Tibial nerve (tissue), 4 donors: ENCODE measurements at places on chromosomes 1 and 21. TPM values are rescaled to one million over a fixed set of nuclear protein-coding genes. Genes with fewer than 3 reads are reported as not detected.
A peak's percentile ranks its signal among the peaks of the same experiment; 100 is the strongest.

The SETD4 gene
- 41.1 TPM for total RNA-seq

DNA sequence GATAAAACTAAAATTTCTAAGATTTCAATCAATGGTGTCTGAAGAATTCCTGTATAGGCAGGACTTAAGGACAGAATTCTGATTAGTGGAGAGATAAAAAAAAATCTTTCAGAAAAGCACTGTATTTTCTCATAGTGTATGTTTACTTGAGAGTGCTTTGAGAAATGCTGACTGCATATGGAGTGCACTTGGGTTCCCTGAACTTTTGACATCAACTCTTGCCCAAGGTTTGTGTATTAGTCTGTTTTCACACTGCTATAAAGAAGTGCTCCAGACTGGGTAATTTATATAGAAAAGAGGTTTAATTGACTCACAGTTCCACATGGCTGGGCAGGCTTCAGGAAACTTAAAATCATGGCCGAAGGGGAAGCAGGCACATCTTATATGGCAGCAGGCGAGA, 275.0 kb downstream of the LRRC40 start:
- DNase-seq: no peak
- no peak overlapping the region for H3K4me3 ChIP-seq

DNA sequence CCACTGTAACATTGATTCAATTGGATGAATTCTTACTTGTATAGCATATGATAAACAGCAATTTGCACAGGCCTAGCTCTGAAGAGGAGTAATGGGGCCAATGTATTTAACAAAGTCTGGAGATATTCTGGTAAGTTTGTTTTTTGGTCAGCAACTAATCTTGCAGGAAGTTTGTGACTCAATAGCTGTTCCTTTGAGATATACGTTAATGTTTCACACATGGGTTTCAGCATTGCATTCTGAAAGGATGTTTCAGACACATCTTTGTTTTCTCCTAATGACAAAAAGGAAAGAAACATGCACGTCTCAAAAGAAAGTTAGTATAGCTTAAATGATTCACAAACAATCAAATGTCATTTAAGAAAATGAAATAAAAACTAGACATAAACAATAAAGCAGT, 49.0 kb downstream of the LTN1 start:
- no peak overlapping the region for H3K27ac ChIP-seq
- H3K36me3 ChIP-seq: no peaks in the 10 kb centered on the region
- DNase-seq: no peak
- no peak overlapping the region for H3K4me3 ChIP-seq

DNA sequence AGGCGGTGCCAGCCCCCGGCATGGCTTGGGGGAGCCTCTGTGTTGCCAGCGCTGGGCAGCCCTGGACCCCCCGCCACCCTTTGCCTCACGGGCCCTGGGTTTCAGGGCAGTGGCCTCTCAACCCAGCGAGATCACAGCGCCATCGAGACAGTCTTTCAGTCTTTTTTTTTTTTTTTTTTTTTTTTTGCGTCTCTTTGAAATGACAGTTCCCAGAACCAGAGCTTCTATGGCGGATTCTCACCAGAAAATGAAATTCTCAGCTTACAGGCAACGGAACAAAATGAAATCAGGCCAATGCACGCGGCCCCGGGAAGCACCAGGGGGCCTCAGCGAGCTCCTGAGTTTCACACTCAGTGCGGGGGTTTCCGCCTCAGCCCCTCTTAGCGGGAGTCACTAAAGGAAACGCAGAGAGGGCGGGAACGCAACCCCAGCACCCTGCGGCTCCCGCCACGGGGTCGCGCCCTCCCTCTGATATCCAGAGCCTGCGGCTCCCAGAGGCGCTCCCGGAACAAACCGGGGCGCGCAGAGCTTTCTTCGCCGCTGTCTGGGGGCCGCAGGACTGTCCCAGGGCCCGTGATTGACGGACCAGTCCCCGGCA, 8.0 kb upstream of the COL6A1 start:
- H3K27ac ChIP-seq: peak overlapping the region; percentile 90
- peaks cover 49% of the 10 kb centered on the region for H3K4me1 ChIP-seq
- peak overlapping the region; percentile 53 for H3K4me3 ChIP-seq
- DNase-seq: peak; percentile 80
- H3K36me3 ChIP-seq: no peaks in the 10 kb centered on the region

The KTI12 gene
- 21.4 TPM for total RNA-seq

- H3K36me3 ChIP-seq: no peaks in the 10 kb centered on the region
- peak; percentile 40 for DNase-seq
- H3K4me3 ChIP-seq: no peak overlapping the region
- H3K27me3 ChIP-seq: no peaks in the 10 kb centered on the region
- peaks cover 7% of the 10 kb centered on the region for H3K4me1 ChIP-seq
Observed at GRCh38 chr1:212457740-212458338, 25.1 kb downstream of the NENF start.

- H3K27me3 ChIP-seq: no peaks in the 10 kb centered on the region
- DNase-seq: no peak
- H3K27ac ChIP-seq: no peak overlapping the region
- no peaks in the 10 kb centered on the region for H3K4me1 ChIP-seq
- no peak overlapping the region for H3K4me3 ChIP-seq
Observed at GRCh38 chr1:44688760-44689446, 14.4 kb downstream of the ARMH1 start.

DNA sequence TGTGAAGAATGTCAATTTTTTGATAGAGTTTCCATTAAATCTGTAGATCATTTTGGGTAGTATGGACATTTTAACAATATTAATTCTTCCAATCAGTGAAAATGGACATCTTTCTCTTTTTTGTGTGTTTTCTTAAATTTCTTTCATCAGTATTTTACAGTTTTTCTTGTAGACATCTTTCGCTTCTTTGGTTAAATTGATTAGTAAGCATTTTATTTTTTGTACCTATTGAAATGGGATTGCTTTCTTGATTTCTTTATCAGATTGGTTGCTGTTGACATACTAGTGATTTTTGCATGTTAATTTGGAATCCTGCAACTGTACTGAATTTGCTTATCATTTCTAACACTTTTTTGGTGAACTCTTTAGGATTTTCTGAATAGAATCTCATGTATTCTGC, 683.2 kb upstream of the NCAM2 start:
- no peaks in the 10 kb centered on the region for H3K27me3 ChIP-seq
- H3K4me3 ChIP-seq: no peak overlapping the region
- no peaks in the 10 kb centered on the region for H3K4me1 ChIP-seq
- H3K36me3 ChIP-seq: no peaks in the 10 kb centered on the region
- H3K27ac ChIP-seq: no peak overlapping the region

- H3K27ac ChIP-seq: no peak overlapping the region
- no peaks in the 10 kb centered on the region for H3K27me3 ChIP-seq
- peak overlapping the region; percentile 30 for H3K4me3 ChIP-seq
- H3K36me3 ChIP-seq: no peaks in the 10 kb centered on the region
- no peaks in the 10 kb centered on the region for H3K4me1 ChIP-seq
Observed at GRCh38 chr1:143497374-143497747, 474.4 kb downstream of the FAM72C start.

GRCh38 chr1:11059155-11059967, 457 bp downstream of the SRM start:
- no peaks in the 10 kb centered on the region for H3K4me1 ChIP-seq
- no peak for DNase-seq
- peaks cover 49% of the 10 kb centered on the region for H3K36me3 ChIP-seq
- H3K27me3 ChIP-seq: no peaks in the 10 kb centered on the region

DNA sequence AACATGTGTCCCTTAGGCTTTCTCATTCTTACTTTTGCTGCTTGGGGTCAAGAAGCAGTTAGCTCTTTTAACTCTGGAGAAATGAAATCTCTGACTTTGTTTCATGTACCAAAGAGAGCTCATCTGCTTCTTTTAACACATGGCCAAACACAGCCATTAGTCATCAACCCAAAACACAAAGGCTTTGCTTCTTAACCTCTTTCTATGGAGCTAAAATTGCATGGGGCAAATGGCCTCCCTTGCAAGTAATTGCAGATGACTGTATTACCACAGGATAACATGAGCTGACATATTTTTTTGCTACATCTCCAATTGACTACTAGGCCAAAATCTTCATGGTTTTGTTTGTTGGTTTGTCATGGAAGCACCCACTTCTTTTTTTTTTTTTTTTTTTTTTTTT, 300.9 kb downstream of the BRINP3 start:
- no peaks in the 10 kb centered on the region for H3K27me3 ChIP-seq
- DNase-seq: no peak
- H3K27ac ChIP-seq: no peak overlapping the region
- H3K4me3 ChIP-seq: no peak overlapping the region
- no peaks in the 10 kb centered on the region for H3K4me1 ChIP-seq

DNA sequence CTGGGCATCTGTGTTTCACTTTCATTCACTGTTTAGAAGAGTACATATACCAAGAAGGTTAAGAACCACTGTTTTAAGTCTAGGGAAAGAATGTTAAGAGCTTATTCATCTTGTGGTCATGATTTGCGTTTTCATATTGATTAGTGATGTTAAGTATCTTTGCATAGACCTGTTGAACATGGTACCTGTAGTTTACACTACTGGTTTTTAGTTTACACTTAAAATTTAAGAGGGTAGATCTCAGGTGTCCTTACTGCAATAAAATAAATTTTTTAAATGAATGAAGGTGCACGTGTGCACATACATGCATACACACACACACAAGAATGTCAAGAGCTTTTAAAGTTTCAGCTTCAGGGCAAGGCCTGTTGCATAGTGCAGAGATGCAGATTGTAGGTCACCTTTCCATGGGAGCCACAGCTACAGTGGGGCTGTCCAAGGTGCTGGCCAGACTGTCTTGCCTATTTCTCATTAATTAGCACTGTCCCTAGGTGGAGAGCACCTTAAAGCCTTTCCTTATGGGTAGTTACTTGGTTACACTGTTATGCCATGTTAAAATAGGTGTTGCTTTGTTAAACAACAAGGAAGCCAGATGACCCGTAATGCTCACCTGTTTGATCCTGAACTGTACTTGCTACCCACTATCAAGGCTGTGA, 543.0 kb upstream of the DAB1 start:
- H3K27me3 ChIP-seq: no peaks in the 10 kb centered on the region
- no peaks in the 10 kb centered on the region for H3K36me3 ChIP-seq
- H3K4me3 ChIP-seq: no peak overlapping the region
- no peak overlapping the region for H3K27ac ChIP-seq

The BMP8B gene
- 26.9 TPM for total RNA-seq

DNA sequence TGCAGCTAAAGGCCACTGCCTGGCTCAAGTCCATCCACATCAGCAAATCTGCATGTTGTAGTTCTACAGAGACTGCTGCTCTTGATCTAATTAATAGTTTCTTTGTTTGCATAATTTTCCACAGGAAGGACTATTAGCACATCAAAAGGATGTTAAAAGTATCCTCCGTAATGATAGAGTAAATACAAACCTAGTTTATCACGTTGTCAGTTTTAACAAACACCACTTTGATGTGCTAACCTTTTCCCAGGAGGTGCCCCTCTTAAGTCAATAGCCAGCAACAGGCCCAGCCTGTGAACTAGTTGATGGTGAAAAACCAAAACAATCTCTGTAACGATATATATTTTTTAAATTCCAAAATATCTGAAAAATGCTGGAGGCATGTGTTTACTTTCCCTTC, 64.2 kb upstream of the SLC22A15 start:
- H3K36me3 ChIP-seq: no peaks in the 10 kb centered on the region
- no peak overlapping the region for H3K27ac ChIP-seq
- H3K4me3 ChIP-seq: no peak overlapping the region
- H3K4me1 ChIP-seq: no peaks in the 10 kb centered on the region

DNA sequence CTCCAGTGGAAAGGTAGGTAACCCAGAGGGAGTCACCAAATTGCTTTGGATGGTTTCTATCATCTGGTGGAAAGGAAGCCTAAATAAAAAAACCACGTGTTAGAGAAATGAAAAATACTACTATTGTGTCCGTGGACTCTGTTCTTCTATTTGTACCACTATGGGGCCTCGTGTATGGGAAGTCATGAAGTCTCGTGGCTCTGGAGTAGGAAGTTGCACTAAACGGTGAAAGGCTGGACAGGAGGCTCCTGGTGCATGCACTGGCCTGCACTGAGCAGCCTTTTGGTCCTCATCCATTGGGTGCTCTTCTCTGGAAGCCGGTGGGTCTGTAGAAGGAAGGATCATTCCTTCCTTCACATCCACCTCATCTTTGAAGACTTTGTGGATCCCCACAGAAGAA, 17.0 kb downstream of the F3 start:
- H3K4me1 ChIP-seq: no peaks in the 10 kb centered on the region
- H3K36me3 ChIP-seq: peaks cover 18% of the 10 kb centered on the region
- no peak for DNase-seq
- no peaks in the 10 kb centered on the region for H3K27me3 ChIP-seq
- H3K4me3 ChIP-seq: no peak overlapping the region
- no peak overlapping the region for H3K27ac ChIP-seq

DNA sequence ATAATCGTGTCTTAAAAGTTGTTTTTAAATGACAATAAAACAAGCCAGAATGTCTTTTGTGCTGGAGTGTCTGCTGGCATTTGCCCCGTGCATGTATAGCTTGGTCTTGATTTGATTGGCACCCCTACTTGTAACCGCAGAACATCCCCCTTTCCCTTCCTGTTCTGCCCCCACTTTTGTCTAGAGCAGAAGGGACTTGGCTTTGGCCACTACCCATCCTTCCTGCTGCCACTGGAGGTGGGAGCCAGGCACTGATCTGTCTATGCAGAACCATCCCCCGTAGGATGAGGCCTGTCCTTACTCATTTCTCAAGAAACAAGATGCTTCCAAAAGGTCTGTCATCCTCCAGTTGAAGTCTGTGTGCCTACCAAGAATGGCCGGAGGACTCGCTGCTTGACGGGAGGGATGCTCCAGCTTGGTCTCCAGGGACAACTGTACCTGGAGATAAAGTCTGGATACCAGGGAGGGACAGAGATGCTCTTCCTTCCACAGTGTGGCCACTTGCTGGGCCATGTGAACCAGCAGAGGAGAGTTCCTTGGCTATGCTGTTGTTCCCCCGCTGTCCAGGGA, 1.1 kb upstream of the SLC27A3 start:
- peak overlapping the region; percentile 89 for H3K27ac ChIP-seq
- H3K36me3 ChIP-seq: peaks cover 59% of the 10 kb centered on the region
- H3K27me3 ChIP-seq: no peaks in the 10 kb centered on the region
- H3K4me3 ChIP-seq: no peak overlapping the region

DNA sequence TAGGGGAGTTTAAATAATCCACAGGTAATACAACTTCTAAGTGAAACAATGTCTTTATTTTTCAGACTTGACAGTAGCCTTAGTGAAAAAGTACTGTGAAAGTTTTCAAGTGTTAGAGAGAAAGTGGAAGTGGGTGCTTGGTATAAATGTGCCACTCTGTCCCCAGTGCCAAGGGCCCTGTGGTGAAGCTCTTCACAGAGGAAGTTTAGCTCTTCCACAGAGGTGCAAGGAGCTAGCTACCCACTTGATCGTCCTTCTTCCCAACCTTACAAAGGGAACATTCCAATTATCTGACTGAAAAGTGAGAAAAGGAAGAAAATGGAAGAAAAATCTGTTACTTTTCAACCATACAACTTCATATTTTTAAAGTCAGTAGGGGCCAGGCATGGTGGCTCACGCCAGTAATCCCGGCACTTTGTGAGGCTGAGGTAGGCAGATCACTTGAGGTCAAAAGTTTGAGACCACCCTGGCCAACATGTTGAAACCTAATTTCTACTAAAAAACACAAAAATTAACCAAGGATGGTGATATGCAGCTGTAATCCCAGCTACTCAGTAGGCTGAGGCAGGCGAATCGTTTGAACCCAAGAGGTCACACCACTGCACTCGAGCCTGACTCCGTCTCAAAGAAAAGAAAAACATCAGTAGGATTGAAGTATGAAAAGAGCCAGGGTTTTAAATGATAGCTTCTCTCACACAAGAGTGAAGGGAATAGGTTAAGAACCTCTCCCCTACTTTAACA, 41.0 kb upstream of the PTPRC start:
- H3K36me3 ChIP-seq: no peaks in the 10 kb centered on the region
- H3K27ac ChIP-seq: no peak overlapping the region
- no peak overlapping the region for H3K4me3 ChIP-seq
- DNase-seq: no peak
- no peaks in the 10 kb centered on the region for H3K4me1 ChIP-seq
